ENCODE measurements at places on chromosomes 2 and 18.

- no peak for DNase-seq
These were observed 62.8 kb downstream of the SESTD1 start for GRCh38 chr2:179201869-179202268.

DNA sequence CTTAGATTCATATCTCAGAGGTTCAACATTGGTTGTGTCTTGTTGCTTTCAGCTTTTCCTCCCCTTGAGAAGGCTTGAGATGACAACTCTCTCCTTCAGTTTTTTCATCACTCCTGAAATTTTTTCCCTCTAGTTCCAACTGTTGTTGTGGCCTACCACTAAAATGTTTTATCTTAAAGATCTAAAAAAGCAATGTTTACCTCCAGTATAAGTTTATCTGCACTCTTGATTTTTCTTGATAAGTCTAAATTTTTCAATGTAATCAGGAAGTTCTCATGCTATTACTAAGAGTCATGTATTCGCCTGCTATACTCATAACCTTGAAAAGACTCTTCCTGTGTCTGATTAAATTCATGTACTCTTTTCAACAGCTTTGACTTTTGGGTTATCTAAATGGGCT lies 366.3 kb upstream of the TFPI start:
- DNase-seq = no peak

DNA sequence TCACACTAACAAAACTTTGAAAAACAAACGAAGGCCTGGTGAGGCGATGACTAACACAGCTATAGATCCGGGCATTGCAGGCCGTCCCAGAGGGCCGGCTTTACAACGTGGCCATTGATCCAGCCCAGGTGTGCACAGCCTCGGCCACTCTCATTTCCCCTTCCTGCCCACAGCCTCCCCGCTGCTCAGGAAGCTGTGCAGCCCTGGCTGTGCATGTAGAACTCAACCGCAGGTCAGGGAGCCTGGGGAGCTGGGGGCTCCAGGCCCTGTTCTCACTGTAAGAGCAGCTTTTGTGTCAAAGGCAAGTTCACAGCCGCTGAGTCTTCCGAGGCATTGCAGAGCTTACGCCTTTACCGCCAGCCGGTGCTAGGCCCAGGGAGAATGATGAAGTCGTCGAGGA lies 87.2 kb downstream of the LONRF2 start:
- DNase-seq = no peak

- DNase-seq = no peak
These were observed 124.2 kb downstream of the CABYR start for GRCh38 chr18:24263050-24263449.

- DNase-seq = no peak
These were observed 34.8 kb upstream of the TMEM177 start for GRCh38 chr2:119644186-119644585.

DNA sequence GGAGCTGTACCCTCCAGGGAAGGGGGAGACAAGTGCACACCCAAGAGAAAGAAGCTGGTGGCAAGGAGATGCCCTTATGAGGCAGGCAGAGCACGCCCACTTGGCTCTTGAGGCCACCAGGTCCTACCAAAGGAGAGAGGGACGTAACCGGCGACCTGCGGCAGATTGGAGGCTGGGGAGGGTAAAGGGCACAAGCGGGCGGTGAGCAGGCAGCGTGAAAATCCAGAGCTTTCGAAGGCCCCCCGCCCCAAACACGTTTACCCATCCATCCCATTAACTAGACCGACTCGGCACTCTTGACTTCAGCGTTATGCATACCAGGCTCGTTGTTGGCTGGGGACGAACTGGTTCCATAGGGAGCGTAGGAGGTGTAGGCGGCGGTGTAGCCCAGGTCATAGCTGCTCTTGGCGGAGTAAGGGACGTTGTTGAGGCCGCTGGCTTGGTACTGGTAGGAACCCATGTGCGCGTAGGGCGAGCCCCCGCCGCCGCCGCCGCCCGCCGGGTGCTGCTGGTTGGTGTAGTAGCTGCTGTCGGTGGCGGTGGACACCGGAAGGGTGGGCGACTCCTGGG lies 794 bp downstream of the DLX2 start:
- no peak for DNase-seq

DNA sequence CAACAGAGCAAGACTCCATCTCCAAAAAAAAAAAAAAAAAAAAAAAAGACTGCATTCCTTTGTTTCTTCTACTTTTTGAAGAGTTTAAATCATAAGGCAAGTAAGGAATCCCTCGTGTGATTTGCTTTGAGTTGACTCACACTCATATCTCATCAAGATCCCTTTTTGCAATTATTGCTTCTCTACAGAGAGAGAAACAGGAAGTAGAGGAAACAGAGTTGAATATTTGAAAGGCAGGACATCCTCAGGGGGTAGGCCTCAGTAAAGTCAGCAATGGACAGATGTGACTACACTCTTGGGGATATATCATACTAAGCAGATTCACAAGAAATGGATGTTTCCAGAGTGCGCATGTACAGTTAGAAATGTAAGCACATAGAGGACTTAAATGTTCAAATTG lies 11.2 kb upstream of the EFR3B start:
- DNase-seq = no peak

- DNase-seq = no peak
These were observed 73.4 kb upstream of the NDUFV2 start for GRCh38 chr18:9029131-9029530.

DNA sequence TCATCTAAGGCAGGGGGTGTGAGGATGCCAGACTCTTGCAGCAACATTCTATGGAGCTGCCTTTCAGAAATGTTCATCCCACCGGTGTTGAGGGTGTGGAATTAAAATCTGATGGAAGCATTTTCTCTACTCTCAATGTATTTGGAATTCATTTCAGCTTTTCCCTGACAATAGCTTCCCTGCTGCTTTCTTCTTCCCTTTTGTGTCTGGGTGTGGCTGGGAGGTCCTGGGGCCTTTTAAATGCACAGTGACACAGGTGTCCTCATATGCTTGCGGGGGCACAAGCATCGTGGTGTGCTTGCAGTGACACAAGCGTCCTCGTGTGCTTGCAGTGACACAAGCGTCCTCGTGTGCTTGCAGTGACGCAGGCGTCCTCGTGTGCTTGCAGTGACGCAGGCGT lies 43.4 kb upstream of the ASB18 start:
- DNase-seq = no peak

DNA sequence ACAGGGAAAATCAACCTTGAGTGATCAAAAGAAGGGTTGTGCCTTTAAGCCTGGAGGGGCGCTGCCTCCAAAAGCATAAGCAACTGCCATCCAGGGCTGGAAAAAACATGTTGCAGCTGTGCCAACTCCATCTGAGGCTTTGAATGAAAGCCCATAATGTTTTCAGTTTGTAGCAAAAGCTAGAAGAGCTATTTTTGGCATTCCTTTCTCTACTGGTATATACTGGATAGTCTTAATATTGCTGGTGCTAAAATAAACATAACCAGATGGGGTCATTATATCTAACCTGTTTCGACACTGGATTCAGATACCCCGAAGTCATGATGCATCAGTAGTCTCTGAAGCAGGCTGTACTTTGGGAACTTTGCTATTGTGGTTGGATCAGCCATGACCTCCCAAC lies 25.1 kb downstream of the ANXA4 start:
- no peak for DNase-seq

DNA sequence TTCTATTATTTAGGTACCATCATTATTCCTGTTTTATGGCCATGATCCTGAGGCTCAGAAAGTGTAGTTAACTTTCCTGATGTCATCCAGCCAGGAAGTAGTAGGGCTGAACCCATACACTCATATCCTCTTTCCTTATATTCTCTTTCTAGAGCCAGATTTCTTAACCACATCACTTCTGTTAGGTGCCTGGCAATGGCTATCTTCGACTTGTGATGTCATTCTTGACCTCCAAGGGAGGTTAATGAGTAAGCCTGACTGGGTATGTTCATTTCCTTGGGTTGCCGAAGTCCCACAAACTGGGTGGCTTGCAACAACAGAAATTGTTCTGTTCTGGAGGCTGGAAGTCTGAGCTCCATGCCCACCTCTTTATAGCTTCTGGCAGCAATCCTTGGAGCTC lies 43.4 kb downstream of the ITGB6 start:
- DNase-seq = no peak

DNA sequence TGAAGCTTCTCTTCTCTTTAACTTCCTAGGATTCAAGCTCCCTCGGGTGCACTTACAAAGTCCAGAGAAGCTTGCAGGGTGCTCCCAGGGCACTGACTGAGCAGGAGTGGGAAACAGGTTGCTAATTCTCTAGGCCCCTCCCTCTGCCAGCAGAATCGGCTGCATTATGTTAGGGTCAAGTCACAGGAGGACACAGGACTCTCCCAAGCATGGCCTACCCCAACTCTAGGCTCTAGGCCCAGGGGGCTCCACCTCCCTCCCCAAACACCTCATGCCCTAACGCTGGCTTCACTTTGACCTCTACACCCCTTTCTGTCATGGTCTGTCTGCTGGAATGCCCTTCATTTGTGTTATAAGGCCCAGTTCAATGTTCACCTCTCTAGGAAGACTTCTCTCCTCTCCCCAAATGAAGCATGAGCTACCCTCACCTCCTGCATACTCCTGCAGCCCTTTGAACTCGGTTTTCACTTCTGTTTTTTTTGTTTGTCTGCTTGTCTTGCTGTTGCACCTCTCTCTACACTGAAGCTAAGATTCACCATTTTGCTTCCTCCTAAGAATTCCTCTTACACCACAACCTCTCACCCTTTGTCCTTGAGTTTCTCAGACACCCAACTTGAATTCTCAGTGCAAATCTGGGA lies 521.8 kb upstream of the ID2 start:
- DNase-seq = no peak

DNA sequence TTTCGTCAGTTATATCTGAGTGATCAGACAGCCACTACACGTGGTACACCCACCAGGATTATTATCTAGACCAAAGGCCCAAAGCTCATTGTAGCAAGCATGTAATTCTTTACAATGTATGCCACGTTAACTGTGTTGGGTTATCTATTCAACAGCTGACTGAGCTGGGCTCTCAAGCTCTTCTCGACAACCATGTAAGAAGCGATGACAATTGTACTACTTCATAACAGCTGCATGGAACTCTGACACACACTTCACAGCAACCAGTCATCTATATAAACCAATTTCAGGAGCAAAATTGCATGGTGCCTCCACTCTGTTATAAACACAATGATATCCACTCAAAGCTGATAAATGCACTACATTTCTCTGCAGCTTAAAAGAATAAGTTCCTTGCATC lies 701.8 kb downstream of the NR4A2 start:
- DNase-seq = no peak

- DNase-seq = no peak
These were observed 7.6 kb upstream of the MRPL33 start for GRCh38 chr2:27763907-27764267.

GRCh38 chr2:129437725-129438124 lies 541.7 kb upstream of the RAB6C start:
- no peak for DNase-seq

DNA sequence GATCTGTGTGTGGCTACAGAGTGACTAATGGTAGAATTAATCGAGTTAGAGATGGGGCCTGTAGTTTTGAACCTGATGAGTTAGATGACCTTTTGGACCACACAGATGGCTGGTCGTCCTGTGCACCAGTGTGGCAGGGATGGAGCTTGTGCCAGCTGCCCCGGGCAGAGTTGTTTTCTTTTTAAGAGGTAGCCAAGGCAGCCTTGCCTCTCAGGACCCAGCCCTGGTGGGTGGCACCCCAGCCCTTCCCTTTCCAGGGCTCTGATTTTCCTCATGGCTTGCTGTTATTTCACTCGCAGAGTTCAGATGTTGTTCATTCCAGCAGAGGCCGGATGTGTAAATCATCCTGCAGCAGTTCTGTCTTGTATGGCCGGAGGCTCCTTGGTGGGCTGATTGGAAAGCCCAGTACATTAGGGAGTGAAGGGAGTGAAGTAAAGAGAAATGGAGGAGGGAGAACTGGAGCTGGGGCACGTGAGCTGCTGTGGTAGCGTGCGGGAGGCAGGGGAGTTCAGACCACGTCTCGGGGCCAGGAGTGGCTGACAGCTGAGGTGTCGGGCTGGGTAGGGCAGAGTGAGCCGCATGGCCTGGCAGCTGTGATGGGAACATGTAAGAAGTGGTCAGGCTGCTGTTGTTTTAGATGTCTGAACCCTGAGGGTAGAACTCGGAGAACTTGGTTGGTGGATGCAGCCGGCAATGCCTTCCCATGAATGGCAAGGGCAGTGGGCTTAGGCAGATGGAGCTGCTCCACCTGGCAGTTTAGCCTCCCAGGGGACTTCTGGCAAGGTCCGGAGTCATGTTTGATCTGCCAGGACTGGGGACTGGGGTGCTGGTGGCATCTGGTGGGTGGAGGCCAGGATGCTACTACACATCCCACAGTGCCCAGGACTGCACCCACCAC lies 28.8 kb downstream of the ASAP2 start:
- DNase-seq = no peak

DNA sequence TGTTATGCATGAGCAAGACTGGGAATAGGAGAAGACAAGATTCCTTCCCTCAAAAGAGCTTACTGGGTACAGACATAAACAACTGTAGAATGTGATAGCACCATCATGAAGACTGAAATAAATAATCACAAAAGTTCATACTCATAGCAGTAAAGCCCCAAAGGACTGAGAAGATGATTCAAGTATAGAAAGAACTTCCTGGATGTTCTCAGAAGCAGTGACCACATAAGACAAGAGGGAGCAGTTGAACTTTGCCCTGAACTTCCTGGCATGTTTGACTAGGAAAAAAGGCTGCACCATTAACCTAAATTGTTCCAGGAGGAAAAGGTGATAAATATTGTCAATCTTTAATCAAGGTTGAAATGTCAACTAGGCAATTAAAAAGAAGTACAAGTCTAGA lies 57.8 kb upstream of the CCDC141 start:
- DNase-seq = no peak

GRCh38 chr18:31626409-31626808 lies 34.7 kb downstream of the TTR start:
- no peak for DNase-seq

DNA sequence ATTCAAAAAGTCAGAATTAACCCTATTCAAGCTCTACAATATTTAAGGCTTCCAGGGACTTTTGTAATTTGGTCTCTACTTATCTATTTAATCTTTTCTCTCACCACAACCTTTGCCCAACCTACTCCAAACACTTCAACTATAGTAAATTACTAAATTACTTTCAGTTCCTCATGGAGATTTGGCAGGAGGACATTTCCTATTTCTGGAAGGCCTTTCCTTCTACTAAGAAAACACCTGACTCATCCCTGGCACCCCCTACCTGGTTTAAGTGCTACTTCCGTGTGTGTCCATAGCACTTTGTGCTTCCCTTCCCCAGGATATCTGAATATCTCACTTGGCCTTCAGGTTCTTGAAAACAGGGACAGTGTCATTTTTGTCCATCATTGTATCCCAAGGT lies 96.3 kb downstream of the UPP2 start:
- DNase-seq = no peak

DNA sequence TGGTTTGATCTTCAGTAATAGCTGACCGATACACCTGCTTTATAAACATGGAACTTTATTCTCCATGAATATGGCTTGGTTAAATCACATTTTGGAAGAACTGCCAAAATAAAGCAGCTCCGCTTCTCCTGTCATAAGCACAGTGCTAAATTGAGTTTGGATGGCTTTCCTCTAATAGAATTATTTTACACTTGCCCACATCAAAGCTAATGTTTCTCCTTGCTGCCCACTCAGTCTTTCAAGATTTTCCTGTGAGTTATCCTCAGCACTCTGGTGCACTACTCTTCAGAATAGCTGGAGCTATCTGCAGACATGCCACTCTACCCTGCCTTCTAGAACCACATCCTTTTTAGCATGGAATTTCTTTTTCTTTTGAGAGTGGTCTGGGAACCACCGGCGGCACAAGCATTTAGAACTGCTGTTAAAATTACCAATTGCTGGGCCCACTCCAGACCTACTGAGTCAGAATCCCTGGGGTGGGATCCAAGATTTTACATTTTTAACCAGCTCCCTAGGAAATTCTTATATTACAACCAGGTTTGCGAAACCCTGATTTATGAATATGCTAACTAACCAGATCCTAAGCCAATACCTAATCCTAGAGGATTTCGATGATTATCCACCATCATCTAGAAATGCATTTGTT lies 283.3 kb downstream of the AFF3 start:
- no peak for DNase-seq
